MG63 (cell line): ENCODE measurements at places on chromosomes 16 and 17. TPM values are rescaled to one million over a fixed set of nuclear protein-coding genes. Genes with fewer than 3 reads are reported as not detected.
A peak's percentile ranks its signal among the peaks of the same experiment; 100 is the strongest.

- DNase-seq: peak; percentile 36
Observed at GRCh38 chr17:58232707-58233156, 5.7 kb upstream of the LPO start.

DNA sequence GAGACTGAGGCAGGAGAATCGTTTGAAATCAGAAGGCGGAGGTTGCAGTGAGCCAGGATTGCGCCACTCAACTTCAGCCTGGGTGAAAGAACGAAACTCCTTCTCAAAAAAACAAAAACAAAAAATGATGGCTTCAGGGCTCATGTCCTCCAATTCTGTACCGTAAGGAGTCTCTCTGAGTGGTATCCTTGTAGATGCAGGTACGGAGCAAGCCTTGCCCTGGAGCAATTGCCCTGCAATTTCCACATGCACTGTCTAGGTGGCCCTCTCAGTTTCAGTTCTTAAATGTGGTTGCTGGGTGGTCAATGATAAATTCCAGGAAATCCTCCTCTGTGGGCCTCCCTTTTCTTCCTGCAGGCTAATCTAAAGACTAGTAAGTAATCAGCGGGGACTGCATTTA lies 10.6 kb downstream of the TMEM238L start:
- DNase-seq: no peak

- DNase-seq: no peak
Observed at GRCh38 chr17:1732833-1733321, 8.4 kb downstream of the WDR81 start.

DNA sequence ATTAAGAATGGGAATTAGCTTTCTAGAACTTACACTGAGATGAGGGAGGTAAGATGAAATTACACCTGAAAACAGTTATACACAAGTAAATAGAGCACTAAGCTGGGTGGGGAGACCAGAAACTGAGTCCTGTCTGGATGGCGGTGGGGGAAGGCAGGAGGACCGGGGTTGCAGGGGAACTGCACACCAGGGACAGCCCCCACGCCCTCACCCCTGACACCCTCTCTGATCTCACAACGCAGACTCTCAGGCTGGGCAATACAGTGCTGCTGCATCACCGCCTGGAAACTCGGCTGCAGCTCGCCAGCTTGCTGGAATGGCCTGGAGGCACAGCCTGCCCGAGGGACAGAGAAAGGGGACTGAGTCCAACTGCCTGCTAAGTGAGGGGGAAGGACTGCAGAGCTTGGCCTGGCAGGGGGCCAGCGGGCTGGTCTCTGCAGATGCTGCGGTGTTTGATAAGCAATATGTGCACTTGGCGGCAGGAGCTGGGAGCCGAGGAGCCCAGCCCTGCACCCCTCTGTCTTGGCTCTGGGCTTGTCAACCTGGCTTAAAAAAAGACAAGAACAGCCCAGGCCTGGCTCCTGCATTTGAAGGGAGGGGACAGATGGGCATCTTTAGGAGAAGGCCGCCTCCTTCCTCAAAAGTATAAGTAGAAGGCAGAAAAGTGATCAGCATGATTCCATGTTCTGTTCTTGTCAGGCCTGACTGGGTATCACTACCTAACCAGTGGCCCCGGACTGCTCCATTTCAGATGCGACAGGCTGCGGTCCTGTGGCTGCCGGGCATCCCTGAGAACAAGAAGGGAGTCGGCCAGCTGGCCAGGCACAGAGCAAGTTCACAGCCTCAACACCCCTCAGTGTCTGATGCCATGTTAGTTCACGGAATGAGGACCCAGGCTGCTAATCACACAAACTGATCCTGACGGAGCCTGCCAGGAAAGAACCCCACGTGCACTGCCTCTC lies 30.2 kb downstream of the SPHK1 start:
- no peak for DNase-seq

Gene NGFR
- total RNA-seq: 3.4 and 3.6 TPM in 2 replicates

- no peak for DNase-seq
Observed at GRCh38 chr16:50501986-50502615, 46.1 kb upstream of the NKD1 start.

GRCh38 chr17:13797863-13798262 lies 196.1 kb upstream of the HS3ST3A1 start:
- DNase-seq: no peak

DNA sequence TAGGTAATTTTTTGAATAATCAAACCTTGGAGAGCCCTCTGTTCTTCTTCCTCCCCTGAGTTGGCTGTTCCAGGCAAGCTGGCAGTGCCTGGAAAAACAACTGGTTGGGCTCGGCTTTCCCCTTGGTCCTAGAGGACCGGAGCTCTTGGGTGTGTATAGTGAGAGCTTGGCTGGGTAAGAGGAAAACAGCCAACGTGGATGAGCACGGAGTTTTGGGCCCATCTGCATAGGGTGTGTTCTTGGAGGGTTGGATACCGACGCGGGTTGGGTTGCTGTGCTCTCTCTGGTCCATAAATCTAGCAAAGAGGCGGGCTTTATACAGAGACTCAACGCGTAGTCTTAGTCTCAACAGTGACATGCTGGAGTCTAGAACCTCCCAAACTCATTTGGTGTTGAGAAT lies 23.2 kb downstream of the ITGB3 start:
- DNase-seq: peak; percentile 89

Gene G6PC1
- not detected in 2 replicates for total RNA-seq

DNA sequence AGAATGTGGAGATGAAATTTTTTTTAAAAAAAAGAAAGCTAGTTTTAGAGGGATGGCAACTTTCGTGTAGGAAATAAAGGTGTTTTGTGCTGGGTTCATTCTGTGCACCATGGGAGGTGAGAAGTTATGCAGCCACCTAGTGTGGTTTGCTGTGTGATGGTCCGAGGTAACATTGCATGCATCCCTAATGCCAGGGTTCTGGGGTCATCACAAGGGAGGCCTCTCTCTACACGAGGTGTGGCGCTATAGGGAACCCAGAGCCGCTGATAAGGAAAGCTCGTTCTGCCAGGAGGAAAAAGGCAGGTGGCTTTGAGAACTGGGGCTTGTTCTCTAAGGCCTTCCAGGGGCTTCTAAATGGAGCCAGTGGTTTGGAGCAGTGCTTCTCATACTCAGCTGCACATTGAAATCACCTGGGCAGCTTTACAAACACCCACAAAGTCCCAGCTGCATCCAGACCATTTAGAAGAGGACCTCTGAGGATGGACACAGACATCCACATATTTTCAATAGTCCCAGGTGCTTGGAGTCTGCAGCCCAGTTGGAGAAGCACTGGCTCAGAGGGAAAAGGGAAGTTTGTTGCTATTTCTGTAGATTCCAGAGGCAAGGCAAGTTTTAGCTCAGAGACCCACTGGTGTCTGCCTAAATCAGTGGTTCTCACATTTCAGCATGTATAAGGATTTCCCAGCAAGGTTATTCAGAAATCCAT lies 43.5 kb downstream of the VPS35L start:
- no peak for DNase-seq

DNA sequence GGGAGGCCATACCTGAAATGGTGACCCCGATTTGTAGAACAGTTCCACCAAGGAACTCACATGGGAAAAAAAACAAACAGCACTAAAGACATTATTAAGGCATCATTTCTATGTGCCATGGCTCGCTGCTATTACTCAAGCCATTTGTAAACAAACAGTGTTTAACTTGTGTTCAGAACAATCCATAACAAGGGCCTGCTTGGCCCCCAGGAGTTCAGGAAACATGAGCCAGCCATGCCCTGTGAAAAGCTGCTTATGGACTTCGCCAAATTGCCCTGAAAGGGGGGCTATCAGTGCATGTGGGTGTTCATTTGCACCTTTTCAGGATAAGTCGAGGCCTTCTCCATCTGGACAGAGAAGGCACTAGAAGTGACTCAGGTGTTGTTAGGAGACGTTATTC lies 8.0 kb downstream of the POLR3K start:
- DNase-seq: no peak

DNA sequence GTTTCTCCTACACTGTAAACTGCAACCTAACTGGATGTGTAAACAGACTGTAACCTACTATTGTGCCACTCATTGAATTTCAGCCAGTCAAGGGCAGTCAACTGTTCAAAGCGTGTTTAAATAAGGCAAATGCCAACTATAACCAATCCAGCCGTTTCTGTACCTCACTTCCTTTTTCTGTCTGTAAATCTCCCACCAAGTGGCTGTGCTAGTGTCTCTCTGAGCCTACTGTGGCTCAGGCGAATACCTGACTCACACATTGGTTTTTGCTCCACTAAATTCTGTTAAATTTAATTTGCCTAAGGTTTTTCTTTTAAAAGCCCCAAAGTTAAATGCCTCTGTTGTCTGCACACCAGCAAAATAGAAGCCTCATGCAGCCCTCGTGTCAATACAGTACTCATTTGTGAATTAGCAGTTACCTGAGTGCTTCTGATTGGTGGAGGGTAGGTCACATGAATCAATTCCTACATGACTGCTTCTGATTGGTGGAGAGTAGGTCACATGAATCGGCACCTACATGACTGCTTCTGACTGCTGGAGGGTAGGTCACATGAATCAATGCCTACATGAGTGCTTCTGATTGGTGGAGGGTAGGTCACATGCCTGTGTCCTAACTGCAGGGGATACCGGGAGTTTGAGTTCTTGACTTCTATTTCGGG lies 31.1 kb upstream of the CCR7 start:
- DNase-seq: peak; percentile 19
